Cardiac septum (tissue), 1 donor: ENCODE measurements at places on chromosomes 6 and 20.

GRCh38 chr6:30974490-30975252 is 8.8 kb upstream of the MUC21 start:
- DNase-seq, result no peak

- DNase-seq, result no peak
Observed at GRCh38 chr6:119226089-119226488, 123.5 kb downstream of the MAN1A1 start.

DNA sequence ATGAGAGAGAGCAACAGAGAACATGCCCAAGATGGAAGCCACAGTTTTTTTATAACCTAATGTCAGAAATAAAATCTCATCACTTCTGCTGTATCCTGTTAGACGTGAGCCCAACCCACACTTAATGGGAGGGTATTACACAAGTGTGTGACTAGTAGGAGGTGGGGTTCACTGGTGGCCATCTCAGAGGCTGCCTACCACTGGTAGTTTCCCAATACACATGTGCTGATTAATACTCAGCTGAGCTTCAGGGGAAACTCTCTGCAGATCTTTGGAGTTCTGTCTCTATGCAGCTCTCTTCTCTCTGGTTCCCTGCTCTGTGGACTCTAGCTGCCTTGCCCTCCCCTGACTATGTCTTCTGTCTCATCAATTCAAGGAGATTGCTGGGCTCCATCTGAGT is 35.7 kb downstream of the CNBD2 start:
- DNase-seq, result no peak

DNA sequence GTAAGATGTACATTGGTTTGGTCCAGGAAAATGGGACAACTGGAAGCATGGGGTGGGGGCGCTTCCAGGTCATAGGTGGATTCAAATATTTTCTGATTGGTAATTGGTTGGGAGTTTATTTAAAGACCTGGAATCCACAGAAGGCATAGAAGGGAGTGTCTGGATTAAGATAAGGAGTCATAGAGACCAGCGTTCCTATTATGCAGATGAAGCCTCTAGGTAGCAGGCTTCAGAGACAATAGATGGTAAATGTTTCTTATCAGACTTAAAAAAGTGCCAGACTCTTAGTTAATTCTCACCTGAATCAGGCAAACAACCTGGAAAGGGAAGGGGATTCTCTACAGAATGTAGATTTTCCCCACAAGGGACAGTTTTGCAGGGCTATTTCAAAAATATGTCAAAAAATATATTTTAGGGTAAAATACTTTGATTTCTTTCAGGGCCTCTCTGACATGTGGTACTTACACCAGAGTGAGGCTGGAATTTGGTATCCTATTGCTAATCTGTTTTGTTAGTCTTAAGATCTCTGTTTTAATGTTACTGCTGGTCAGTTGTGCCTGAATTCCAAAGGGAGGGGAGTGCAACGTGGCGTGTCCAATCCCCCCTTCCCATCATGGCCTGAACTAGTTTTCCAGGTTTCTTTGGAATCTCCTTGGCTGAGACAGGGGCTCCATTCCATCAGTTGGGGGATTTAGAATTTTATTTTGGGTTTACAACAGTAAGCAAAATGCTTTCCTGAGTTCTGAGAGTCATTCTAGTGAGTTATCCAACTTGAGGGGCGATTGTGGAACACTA is 25.1 kb downstream of the PIGT start:
- DNase-seq, result no peak

- DNase-seq, result no peak
Observed at GRCh38 chr20:8602389-8603116, 466.3 kb upstream of the PLCB4 start.

DNA sequence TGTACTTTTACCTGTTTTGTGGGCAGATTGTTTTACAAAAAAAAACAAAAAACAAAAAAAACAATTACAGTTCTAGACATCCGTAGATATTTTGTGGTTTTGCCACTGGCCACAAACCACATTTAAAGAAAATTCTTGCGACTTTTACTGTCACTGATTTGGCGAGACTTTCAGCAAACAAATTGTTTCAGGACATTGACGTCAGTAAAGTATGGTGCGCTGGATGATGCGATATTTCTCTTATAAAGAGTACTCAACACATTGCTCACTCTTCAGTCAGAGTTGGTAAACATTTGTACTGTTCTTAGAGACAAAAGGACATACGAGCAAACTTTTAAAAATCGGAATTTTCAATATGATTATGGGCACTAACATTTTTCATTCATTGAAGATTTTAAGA is 229.8 kb downstream of the HAO1 start:
- DNase-seq, result no peak

GRCh38 chr20:46965477-46965876 is 70.8 kb downstream of the EYA2 start:
- no peak for DNase-seq

GRCh38 chr6:94127716-94128115 is 708.4 kb upstream of the EPHA7 start:
- no peak for DNase-seq

GRCh38 chr6:163872335-163872734 is 457.8 kb downstream of the QKI start:
- DNase-seq, result no peak

DNA sequence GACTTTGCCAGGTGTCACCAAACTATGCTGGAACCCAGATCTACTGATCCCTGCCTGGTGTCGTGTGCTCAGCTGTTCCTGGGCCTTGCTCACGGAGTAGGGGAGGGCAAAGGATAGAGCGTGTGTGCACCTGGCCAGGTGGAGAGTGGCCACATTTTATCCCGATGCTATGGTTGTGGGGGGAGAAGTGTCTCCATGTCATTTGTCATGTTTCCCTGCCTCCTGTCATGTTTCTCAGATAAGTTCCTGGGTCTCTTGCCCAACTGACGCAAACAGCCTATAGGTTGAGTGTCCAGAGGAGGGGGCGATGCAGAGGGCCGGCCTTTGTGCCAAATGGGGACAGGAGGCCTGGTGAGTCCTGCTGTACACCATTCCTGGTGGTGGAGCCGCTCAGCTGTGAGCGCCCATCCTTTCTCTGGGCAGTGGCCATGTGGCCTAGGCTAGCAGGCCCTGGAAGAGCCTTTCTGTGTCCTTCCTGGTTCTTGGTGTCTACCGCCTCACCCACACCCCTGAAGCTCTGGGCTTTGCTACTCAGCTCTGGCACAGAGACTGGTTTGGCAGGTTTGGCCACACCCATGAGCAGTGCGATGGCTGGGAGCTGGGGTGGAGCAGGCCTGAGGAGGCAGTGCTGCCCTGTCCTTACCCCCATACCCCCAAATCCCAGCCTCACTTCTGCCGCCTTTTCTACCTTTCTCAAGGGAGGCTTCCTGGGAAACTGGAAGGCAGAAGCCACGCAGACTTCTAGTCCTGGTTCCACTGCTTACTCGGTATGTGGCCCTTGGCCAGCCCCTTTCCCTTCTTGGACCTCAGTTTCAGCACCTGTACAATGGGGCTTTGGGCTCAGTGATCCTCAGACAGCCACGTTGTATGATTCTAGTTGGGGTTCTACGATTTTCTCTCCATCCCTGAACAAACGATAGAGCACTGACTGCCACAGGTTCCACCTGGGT is 32.3 kb upstream of the EPB41L1 start:
- DNase-seq, result no peak

GRCh38 chr20:62183426-62184142 is 756 bp downstream of the MTG2 start:
- no peak for DNase-seq

GRCh38 chr20:61922411-61922810 is 143.3 kb downstream of the TAF4 start:
- DNase-seq, result no peak

DNA sequence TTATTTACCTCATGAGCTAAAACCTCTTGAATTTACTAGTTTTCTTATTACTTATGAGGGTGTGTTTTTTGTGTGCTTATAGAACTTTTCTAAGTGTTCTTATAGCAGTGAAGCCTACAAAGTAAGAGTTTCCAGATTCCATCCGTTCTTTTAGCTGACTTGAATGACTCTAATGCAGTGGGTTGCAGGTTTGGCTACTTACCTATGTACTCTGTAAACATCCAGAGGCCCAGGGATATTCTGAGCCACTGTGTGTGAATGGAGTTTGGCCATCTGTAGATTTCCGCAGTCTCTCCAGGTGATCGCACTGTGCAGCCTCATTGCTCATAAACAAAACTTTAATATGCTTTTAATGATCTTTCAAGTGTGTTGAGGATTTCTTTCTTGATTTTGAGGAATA is 157.8 kb downstream of the MYO6 start:
- no peak for DNase-seq

DNA sequence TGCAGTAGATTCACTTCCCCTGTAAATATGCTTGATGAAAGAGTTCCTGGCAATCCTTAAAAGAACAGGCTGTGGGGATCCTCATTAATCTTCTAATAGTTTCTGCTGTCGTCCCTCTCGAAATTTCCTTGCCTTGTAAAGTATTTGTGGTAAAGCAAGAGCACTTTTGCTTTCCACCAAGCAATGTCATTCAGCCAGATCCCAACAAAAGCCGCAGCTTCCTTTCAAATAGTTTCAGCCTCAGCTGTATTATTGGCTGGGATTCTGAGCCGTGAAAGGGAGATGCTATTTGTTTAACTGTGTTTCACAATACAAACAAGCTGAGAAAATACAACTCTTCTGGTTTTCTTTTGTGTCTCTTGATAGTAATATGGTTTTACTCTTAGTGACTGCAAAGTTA is 48.9 kb upstream of the EPHA7 start:
- no peak for DNase-seq

DNA sequence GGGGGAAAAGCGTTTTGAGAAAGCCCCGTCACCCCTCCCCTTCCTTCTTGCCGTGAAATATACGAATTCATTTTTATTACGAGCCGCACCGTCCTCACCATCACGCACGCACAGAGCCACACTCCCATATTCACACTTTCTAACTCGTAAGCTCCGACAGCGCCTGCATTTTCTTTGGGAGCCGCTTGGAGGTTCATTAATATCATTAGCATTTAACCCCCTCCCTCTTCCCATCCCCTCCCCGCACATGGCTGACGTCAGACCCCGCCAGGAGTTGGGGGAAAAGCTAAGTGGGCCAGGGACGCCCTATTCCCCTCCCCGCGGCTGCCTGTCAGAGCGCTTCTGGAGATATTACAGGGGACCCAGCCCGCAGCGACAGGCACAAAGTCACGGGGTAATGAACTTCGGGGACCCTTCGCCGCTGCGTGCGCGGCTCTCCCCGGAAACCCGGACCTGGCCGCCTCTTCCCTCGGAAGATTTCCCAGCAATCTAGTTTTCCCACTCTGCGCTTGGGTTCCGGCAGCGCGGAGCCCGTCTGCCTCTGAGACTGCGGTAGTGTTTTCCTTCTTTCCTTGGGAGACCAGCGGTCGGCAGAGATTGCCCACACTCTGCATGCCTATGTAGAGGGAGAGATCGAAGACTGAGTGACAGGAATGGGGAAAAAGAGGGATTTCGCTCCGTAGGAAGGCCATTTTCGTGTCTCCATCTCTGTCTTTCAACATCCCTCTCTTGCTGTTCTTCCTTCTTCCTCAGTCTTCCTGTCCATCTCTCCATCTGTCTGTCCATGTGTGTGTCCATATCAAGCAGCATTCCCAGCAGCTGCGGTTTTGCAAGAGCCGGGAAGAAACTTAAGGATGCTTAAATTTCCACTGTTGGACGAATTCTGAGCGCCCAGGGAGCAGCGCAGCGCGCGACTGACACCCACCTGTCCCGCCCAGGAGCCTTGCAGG is at the start of gene NR2E1:
TSS of gene NR2E1 (plus strand) at position 309 of the 950 bp plus-strand sequence. CDS start 744 bp downstream, outside the sequence.
- no peak for DNase-seq

DNA sequence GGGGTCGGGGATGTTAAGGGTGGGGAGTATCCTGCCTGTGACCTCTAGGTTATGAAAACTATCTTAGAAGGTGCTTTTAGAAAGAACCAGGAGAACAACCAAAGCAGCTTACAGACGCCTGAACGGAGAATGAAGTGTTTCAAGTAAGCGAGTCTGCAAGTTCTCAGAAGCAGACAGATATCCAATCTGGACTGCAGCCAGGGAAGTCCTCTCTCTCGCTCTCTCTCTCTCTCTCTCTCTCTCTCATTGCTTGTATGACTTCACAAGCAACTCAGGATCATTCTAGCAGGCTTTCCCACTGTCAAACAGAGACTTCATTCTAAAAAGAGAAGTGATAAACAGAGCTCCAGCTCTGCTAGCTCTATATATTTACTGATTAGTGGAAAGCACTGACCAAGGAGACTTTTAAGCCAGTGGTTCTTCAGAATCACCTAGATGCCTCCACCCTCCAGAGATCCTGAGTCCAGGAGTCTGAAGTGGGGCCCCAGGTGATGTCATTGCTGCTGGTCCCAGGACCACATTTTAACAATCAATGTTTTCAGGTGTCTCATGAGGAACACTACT is 6.0 kb downstream of the TCF21 start:
- no peak for DNase-seq

DNA sequence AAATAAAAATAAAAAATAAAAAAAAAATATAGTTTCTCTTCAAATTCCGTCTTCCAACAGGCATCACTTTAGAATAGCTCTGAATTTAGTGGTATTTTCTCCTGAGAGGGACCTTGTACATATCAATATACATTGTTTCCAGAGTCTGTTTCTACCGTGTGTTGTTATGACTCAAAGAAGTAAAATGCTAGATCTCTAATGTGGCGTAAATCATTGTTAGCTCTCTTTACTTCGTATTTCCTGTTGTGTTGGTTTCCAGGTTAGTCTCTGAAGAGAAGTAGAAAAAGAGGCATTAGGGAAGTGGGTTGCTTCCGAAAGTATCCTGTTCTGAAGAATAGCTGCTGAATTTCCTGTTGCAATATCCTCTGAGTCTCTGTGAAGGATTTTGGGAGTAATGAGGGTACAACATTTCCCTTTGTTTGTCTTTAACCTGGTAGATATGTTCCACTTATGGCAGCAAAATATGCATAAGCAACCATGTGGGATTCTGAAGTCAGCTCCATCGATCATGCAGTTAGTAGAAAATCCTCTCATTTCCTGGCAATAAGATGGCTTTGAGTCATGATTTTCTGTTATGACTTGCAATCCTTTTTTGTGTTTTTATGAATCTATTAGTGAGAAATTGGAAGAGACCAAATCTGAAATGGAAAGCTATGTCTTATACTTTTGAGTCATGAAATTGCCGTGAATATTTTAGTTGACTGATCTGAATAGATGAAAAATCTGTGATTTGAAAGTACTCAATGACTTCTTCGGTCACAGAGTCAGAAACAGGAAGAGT is 42.0 kb upstream of the MCHR2 start:
- no peak for DNase-seq

DNA sequence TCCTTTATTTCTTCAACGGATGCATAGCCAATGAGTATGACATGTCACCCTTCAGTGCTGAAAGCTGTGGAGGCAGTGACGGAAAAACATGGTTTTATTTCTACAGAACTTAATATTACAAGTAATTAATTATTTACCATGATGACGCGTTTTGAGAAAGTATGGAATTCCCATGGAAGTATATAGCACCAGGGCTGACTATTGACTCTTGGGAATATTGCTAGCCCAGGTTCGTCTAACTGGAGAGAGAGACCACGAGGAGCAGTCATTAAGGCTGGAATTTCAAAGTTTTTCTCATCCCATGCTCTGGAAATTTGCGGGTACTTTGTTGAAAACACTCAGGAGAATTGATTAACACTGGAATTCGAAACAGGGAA is 155.2 kb upstream of the PRSS16 start:
- no peak for DNase-seq

DNA sequence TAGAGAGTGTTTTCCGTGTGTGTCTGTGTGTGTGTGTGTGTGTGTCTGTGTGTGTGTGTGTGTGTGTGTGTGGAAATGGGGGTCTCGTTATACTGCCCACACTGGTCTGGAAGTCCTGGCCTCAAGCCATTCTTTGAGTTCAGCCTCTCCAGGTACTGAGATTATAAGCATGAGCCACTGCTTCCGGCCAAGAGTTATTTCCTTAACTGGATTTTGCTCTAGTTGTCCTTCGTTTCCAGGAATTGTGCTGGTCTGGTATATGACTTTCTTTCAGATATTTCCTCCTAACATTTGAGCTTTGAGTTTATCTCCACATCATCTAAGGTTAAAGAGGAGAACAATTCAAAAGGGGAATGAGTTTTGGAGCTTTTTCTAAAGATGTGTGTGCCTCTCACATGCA is 124.8 kb downstream of the SH3BGRL2 start:
- DNase-seq, result no peak
